Sciatic nerve (tissue), 2 donors: ENCODE measurements at places on chromosomes 7 and 10. TPM values are rescaled to one million over a fixed set of nuclear protein-coding genes. Genes with fewer than 3 reads are reported as not detected.

GRCh38 chr10:101895781-101896180 lies 52.2 kb upstream of the KCNIP2 start:
- no peak for DNase-seq

- DNase-seq = no peak
Measured at GRCh38 chr10:18419945-18420344, 231.4 kb downstream of the NSUN6 start.

The CYP2C8 gene
- 0.49 TPM for total RNA-seq

The ACSM6 gene
- 0.49 TPM for total RNA-seq

The SHH gene
- 16.7 TPM for total RNA-seq
